ENCODE measurements at places on chromosomes 5 and 9.

DNA sequence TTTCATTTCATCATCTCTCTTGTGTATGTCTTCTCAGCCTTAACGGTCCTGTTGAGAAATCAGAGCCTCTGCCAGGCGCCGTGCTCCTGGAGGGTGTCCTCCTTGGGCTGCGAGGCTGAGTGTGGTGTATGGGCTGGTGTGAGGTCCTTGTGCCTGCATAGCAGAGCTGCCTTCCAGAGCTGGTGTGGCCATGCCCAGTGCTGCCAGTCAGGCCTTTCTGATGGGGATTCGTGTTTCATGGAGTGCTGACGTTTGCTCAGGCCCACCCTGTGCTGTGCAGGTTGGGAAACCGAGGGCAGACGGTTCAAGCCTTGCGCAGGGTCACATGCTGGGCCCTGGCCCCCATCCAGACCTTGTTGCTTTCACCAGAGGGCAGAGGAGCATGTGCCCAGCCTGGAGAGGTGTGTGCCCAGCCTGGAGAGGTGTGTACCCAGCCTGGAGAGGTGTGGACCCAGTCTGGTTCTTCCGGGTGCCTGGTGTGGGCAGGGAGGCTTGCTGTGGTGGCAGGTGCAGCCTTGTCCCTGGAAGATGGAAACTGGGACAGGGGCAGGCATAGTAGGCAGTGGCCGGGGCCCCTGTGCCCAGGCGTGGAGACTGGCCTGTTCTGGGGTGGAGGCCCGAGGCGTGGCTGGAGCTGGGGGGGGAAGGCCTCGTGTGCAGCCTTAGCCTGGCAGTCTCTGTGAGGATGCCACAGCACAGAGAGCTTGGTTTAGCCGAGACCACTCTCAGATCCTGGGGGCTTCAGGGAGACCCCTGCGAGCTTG, 84.0 kb downstream of the RXRA start:
- peak; percentile 74 for DNase-seq

DNA sequence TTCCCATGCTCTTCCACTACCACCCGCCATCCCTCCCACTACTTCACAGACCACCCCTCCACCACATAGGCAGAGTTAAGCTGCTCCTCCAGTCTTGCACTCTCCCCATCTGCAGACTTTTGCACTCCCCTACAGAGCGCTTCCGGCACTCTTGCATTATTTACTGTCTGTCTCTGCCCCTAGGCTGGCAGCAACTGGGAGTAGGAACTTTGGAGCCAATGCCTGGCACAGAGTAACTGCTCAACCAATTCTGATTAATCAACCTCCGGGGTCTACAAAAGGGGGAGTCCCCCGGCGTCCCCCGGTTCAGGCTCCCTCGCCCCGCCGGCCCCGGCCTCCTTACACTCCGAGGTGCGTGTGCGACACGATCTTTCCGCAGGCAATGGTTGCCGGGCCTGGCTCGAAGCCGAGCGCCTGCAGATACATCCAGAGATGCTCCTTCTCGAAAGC, 498 bp downstream of the HAUS6 start:
- DNase-seq: peak; percentile 41

DNA sequence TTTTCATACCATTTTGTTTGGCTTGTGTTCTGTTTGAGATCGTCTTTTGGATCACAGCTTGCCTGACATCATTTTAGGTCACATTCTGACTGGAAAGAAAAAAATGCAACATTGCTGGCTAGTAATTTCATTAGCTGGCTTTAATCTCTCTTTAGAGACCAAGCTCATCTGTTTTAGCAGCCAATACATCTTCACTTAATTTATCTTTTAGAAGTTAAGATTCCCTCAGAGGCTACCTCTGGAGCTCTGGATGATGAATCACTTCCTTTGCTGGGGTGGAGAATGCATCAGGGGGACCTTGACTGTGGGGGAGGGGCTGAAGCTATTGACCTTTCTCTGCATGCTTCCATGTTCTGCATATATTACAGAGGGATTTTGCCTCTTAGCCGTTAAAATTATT, 181.5 kb upstream of the OTULINL start:
- no peak for DNase-seq

GRCh38 chr9:121503444-121503843, 3.8 kb upstream of the GGTA1 start:
- DNase-seq: peak; percentile 80

DNA sequence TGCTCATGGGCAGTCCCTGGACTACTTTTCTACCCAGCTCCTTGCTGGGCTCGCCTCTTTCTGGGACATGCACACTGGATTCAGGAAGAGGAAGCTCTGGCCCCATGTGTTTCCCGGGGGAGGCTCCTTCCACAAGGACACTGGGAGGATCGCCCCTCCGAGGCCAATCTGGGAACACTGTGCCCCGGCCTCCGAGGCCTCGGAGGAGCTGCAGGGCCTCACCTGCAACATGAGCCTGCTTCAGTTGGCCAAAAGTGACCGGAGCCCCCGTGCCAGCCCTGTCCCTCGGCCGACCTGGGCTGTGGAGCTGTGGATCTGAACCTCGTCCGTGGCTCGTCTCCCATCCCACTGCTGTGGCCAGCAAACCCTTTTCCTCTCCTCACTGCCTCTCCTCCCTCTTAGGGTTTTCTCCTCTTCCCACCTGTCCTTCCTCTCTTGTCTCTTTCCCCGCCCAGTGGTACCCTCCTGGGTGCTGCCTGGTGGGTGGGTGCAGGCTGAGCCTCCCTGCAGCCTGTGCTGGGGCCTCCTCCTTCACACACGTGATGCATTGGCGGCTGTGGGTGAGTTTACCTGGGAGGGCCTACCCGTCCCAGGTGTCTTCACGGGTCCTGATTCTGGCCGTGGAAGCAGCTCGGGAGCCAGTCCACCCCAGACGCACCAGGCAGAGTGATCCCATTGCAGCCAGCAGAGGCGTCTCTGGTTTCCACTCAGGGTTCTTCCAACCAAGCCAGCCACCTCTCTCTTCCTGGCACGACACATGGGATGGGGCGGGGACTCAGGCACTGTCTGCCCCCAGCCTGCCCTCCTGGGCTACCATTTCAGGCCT, 241.8 kb downstream of the CACNA1B start:
- no peak for DNase-seq

GRCh38 chr9:132555528-132555927, 26.9 kb upstream of the BARHL1 start:
- DNase-seq: no peak

DNA sequence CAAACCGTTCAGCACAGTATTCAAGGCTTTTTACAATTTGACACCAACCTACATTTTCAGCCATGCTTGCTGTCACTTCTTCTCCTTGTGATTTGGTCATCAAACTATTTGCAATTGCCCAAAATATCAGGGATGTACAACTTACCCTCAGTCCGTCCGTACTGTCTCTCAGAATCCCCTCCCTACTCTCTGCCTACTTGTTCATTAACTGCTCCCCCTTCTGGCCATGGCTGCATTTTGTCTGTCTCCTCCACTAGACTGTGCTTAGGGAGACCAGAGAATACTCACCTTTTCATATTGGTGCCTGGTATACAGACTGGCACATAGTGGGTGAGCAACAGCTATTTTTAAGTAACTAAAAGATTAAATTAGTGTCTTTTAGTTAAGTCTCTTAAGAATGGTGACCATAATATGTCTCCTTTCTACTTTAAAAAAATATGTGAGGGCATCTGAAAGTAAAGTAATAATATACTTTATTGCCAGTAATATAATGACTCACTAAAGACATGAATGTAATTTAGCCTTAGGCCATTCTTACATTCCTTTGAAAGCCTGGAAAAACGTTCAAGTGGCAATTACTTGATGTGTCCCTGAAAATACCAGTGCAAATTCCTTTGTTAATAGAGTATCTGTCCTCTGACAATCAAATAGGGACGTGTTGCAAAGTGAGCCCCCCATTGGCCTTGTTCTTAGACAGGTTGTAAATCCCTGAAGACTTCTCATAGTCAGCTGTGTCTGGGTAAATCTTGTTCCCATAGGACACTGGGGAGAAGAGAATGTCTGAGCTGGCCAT, 27.8 kb downstream of the PRLR start:
- DNase-seq: peak; percentile 60

- no peak for DNase-seq
Measured at GRCh38 chr5:161261668-161262323, 284.7 kb downstream of the GABRB2 start.

- no peak for DNase-seq
Measured at GRCh38 chr9:90825586-90825985, 24.0 kb downstream of the SYK start.

DNA sequence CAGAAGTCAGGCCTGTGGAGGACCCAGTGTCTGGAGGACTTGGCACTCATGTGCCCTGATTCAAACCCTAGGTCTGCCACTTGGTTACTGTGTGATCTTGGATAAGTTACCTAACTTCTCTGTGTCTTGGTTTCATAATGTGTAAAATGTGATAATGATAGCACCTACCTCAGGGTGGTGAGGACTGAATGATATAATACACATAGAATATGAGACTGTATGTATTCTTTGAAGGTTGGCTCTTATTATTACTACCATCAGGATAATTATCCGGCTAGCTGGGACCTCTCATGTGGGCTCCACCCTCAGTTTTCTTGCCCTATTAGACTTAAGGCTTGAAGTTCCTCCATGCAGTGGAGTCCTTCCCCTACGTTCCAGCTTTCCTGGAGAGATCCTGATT, 172.2 kb downstream of the COL23A1 start:
- DNase-seq: no peak

DNA sequence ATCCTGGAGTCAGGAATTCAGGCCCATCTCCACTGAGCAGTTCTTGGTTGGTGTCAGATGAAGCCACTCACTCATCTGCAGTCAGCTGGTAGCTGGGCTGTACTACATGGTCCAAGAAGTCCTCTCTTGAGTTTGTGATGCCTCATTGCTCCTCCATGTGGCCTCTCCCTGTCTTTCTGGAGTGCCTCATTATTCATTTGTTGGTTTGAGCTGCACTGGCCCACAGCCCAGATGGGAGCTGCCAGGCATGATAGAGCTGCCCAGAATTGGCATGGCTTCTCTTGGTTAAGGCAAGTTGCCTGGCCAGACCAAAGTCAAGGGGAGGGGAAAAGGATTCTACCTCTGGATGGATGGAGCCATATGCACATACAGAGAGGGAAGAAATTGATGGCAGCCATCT, 8.0 kb downstream of the PTCD2 start:
- DNase-seq: no peak

DNA sequence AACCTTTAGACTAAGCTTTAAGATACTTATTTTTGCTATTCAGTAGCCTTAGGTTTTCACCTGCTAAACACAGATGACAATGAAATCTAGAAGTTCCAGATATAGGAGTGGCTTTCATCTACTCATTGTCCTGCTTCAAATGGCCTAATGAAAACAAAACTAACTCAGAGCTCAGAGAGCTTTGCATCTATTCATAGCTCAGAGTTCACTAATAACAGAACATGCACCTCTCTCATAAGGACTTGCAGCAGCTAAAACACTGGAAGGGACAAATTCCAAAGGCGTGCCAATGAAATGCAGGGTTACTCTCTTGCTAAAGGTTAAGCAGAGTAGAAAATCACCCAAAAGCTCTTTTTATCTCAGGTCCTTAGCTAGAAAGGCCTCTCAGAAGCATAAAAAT, 29.0 kb downstream of the SLC31A2 start:
- no peak for DNase-seq

DNA sequence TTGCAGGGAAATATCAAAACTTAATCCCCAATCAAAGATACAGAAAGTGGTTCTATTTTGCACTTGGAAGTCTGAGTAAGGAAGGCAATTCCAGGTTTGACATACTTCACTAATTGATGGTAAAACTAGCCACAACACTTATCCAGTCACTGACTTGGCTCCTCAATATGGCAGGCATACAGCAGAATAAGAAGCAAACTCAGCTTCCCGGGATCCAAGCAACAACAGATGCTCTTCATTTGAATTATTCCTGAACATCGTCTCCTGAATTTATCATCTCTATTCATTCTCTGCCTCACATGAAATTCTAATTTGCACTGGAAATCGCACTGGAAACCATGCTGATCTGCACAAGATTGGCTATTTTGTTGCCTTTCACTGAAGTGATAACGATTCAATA, 629.6 kb downstream of the PRELID2 start:
- DNase-seq: no peak

GRCh38 chr5:180041301-180042274, 30.0 kb downstream of the RNF130 start:
- no peak for DNase-seq

- DNase-seq: no peak
Measured at GRCh38 chr9:82593501-82593900, 469.4 kb downstream of the RASEF start.

DNA sequence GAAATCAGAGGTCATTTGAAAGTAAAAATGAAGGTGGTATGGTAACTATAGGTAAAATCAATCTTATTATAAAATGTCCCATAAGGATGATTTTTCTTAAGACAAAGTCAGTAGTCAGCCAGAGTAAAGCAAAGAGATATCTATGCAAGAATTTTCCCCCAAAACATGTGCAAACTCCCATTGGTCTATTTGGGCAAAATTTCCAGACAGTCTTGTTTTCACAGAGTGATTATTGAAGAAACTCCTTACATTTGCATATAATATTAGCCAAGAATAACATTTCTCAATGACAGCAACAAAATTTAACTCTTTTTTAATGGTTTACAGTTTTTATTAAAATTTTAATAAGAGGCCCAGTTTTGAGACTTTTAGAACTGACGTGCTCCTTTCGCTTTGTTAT, 406.1 kb upstream of the GRAMD2B start:
- no peak for DNase-seq

DNA sequence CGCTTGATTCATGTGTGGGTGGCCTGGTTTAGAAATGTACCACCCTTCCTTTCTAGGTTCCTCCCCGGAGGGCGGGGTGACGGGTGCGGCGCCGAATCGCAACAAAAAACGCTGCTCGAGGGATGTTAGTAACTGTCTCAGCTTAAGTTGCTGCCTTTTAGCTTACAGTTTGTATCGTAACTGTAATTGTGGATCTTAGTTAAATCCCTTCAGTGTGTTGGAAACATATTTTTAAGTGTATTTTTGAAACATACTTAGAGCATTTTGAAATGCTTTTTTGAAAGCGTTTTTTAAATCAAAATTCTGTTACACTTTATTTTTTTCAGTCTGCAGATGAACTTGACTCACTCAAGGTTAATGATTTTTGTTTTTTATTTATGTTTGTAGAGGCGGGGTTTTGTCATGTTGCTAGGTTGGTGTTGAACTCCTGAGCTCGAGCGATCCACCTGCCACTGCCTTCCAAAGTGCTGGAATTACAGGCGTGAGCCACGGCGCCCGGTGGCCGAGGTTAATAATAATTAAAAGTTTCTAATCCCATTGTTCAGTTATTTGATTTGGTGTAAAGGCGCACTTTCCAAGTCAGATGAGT, 997 bp upstream of the CHD1 start:
- no peak for DNase-seq
